Stimulated activated CD8-positive, alpha-beta memory T cell treated with anti-CD3 and anti-CD28 coated beads, Interleukin-15, amount 100 ng/mL, for 4 hours (primary cell): ENCODE measurements at places on chromosomes 2 and 18.

DNA sequence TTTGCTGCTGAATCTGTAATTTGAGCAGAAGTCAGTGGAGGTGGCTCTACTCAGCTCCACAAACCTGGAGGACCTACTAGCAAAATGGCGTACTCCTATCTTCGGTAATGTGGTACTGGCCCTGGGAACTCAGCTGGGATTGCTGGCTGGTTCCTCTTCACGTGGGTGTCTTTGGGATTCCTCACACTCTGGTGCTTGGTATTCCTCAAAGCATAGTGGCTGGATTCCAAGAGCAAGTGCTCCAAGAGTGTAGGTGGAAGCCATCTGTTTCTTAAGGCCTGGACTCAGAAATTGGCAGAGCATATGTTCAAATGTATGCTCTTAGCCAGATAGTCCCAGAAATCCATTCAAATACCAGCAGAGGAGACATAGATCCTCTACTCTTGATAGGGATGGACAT, 281.9 kb upstream of the CDH7 start:
- DNase-seq = no peak

DNA sequence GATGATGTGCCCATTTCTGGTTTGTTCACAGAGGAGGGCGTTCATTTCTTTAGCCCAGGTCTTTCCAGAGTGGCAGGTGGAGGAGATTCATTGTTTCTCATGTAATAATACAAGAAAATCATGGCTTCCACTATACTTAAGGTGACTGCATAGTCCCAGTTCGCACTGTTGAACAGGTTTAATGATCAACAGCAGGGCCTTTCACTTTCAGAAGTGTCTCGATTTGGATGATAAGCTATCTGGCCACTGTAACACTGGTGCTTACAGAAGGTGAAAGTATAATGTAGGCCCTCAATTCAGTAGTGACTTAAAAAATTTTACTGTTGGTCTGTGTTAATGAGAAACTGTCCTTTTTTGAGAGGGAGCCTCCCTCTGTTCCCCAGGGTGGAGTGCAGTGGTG, 1.4 kb downstream of the RMC1 start:
- DNase-seq = no peak

- no peak for DNase-seq
Observed at GRCh38 chr2:212005085-212005671, 533.4 kb downstream of the ERBB4 start.

DNA sequence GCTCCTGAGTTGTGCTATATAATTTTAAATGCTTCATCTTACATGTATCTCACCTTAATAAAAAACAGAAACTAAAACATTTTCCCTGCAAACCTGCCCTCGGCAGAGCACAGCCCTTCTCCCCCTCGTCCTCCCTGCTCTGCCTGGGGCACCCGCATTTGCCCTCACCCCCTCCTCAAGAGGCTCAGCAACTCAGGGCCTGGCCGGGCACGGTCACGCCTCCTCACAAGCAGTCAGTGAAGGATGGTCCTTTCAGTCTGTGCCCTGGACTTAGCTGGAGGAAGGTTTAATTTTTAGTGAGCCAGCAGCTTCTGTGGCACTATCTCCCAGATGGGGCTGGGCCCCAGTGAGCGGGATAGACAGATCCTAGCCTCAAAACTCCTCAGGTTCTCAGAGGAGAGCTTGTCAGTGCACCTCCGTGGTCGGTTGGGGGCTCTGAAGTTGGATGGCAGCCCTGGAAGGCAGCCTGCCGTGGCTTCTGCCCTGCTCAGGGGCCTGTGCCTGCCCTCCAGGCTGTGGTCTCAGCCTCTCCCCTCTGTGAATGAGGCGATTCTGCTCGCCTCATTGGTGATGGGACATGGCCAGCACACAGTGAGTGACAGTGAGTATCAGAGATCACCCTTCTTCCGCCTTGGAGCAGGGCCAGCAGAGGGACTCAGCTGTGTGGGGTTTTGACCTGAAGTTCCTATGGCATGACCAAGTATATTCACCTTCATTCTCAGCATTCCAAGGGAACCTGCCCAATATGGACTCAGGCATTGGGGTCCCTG, 56.3 kb upstream of the AFF3 start:
- no peak for DNase-seq

DNA sequence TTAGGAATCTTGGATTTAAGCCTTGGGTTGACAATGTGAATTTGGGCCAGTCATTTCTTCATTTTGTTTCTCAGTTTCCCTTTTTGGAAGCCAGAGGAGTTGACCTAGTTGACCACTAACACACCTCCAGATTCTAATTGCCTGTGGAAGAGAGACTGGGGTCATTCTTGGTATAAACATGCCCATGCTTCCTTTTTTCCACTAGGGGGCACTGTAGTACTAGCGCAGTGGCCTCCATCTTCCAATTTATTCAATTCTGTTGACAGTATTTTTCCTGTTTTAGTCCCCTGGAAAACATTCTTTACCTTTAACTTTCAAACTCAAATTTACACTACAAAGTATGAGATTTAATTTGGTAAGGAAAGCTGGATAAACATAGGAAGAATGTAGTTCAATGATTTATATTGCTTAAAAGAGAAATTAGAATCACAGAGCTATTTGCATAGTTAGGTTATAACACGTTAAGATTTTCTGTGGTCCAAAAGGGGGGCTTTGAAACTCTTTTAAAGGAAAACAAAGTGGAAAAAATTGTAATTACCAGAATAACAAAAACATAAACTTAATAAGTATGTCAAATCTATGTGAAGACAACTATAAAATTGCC, 57.5 kb upstream of the AGPS start:
- no peak for DNase-seq

GRCh38 chr18:46282646-46283045, 178.5 kb downstream of the HAUS1 start:
- no peak for DNase-seq

DNA sequence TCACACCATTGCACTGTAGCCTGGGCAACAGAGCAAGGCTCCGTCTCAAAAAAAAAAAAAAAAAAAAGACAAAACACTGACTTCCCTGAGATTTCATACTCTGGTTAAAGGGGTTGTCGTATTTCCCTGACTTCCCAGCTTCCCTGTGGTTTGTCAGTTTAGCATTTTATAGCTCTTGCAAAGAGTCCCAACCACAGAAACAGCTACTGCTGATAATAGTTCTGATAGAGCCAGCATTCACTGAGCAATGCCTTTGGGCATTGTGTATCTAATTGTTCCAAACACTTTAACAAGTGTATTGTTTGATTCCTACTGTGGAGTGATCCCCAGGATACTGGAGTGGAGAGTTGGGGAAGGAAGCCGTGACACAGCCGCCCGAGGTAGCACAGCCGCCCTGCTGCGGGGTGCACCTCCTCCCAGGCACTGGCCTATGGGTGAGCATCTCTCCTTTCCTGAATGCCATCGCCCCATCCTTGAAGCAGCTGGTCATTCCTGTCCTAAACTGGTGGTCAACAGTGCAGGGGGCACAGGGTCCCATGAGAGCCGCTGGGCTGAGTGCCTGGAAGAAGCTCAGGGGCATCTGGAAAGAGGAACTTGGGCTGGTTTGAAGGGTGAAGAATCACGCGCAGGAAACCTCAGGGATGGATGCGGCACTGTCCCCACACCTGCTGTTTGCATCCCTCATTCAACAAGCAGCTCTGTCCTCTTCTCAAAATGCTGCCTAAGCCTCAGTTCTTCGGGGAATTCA, 81.0 kb upstream of the TMEM18 start:
- DNase-seq = no peak

- DNase-seq = no peak
Observed at GRCh38 chr2:164589522-164589921, 31.8 kb downstream of the GRB14 start.

DNA sequence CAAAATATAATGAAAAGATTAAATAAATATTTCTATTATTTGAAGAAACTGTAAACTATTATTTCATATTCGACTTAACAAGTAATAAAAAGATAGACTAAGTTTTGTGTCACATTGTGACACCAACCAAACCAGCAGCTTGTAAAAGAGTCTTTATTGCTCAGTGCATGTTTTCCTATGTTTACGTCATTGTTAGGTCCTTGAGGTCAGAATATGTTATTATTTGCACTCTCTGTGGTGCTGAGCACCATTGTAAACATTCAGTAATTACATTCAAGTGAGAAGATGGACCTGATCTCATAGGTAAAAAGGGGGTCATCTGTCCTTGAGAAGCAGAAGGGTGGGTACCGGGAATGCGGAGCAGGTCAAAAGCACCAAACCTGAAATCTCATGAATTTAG, 1999.1 kb upstream of the CELF4 start:
- no peak for DNase-seq

GRCh38 chr18:30674596-30674995, 367.9 kb downstream of the DSC3 start:
- DNase-seq = no peak

DNA sequence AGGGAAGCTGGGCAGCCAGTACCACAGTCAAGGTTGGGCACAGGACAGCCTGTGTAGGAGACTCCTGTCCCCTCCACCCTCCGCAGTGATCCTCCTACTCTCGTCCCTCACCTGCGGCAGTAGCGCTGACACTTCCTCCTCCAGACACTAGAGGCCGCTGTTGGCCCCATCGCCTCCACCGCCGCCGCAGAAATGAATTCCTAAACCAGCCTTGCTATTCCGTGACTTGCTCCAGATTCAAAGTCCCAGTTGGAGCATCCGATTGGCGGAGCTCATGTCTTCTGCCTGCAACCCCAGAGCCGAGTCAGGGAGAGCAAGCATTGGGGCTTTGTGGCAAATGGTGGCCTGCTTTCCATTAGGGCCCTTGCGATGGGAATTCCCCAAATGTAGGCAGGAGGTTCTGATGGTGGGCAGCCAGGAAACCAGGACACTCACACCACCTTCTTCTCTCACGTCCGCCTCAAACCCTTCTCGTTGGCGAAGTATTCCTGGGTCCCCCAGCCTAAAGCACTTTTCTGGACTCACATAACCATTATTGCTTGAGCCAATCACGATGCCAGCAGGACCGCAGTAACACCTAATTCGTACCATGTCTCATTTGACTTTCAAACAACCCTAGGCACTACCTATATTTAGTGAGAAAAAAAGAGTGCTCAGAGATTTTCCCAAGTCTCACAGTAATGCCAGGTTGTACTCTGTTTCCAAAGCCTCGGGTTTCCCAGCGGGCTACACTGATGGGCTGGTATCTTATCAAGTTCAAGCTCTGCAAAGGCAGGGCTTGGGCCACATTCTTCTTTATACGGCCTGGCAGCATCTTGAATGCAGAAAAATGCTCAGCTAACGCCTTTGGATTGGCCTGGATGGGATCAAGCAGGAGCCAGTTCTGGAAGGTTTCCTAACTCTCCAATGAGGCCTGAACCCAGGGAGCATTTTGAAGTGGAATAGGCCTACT, 1.2 kb upstream of the DNAJB2 start:
- DNase-seq = peak; percentile 29
